Mammary microvascular endothelial cell (primary cell): ENCODE measurements at places on chromosomes 2 and 18. TPM values are rescaled to one million over a fixed set of nuclear protein-coding genes. Genes with fewer than 3 reads are reported as not detected.

The MYO5B gene
- total RNA-seq: 1.8 and 2.1 TPM in 2 replicates

The AMMECR1L gene
- total RNA-seq: 10.1 and 10.9 TPM in 2 replicates

The SPP2 gene
- not detected in 2 replicates for total RNA-seq

The LCLAT1 gene
- 10.5 and 13.0 TPM in 2 replicates for total RNA-seq

The TCF23 gene
- not detected in 2 replicates for total RNA-seq

The RNF144A gene
- 14.0 and 14.3 TPM in 2 replicates for total RNA-seq

The NFATC1 gene
- 9.4 and 11.2 TPM in 2 replicates for total RNA-seq

The RBM44 gene
- total RNA-seq: 0.10 and 0.20 TPM in 2 replicates

The ASAP2 gene
- total RNA-seq: 20.7 and 23.4 TPM in 2 replicates

The STRADB gene
- total RNA-seq: 29.9 and 32.0 TPM in 2 replicates

The TTC31 gene
- 15.8 and 22.0 TPM in 2 replicates for total RNA-seq

The DPYSL5 gene
- not detected in 2 replicates for total RNA-seq

The SFT2D3 gene
- total RNA-seq: 5.4 and 7.8 TPM in 2 replicates

The GPR75 gene
- total RNA-seq: 0.27 and 0.94 TPM in 2 replicates

The GAREM2 gene
- 0.20 and 0.25 TPM in 2 replicates for total RNA-seq

The NCKAP5 gene
- 0.13 and 0.49 TPM in 2 replicates for total RNA-seq

The MC5R gene
- not detected in 2 replicates for total RNA-seq

The NDUFAF7 gene
- 8.5 and 12.1 TPM in 2 replicates for total RNA-seq

The HOXD11 gene
- total RNA-seq: 0.10 TPM in 1 of 2 replicates, not detected in the other

The SRD5A2 gene
- not detected in 2 replicates for total RNA-seq

The CAPN14 gene
- not detected in 2 replicates for total RNA-seq

The IL36A gene
- not detected in 2 replicates for total RNA-seq

The CFAP221 gene
- total RNA-seq: 0.07 TPM in 1 of 2 replicates, not detected in the other

The UBXN2A gene
- total RNA-seq: 9.9 and 17.1 TPM in 2 replicates

The ASXL3 gene
- not detected in 2 replicates for total RNA-seq
